ENCODE measurements at places on chromosomes 11 and 22.

DNA sequence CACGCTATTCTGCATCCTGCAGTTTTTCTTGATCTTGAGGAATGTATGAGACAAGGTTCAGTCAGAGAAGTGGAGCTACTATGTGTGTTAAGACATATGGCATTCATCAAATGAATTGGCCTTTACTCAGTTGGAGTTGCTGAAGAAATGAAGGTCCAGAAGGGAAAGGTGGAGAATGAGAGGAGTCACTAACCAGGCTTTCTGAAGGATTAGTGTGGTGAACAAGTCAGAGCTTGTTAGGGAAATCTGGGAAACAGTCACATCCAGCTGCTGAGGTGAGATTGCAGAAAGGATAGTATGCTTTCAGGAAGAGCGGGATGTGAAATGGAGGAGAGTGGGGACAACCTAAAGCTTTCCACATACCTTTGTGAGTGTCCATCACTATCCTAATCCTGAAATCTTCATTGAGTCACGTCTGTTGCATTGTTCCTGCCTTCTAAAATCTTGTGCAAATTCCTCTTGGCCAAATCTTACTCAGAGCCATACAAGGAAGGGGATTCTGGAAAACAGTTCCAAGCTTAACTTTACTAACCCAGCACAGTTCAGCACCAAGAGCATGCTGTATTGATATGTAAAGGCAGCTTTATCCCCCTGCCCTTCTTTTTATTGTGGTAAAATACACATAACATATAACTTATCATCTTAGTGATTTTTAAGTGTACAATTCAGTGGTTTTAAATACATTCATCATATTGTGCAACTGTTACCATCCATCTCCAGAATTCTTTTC lies 11.4 kb upstream of the PITPNB start:
- no peaks in the 10 kb centered on the region for H3K4me1 ChIP-seq
- no peaks in the 10 kb centered on the region for H3K27me3 ChIP-seq
- H3K36me3 ChIP-seq, result no peaks in the 10 kb centered on the region
- no peak overlapping the region for H3K4me3 ChIP-seq
- DNase-seq, result no peak

- H3K4me1 ChIP-seq, result peaks cover 4% of the 10 kb centered on the region
- H3K27ac ChIP-seq, result no peak overlapping the region
- H3K36me3 ChIP-seq, result no peaks in the 10 kb centered on the region
Measured at GRCh38 chr11:103610435-103610834, 426.0 kb upstream of the DDI1 start.

DNA sequence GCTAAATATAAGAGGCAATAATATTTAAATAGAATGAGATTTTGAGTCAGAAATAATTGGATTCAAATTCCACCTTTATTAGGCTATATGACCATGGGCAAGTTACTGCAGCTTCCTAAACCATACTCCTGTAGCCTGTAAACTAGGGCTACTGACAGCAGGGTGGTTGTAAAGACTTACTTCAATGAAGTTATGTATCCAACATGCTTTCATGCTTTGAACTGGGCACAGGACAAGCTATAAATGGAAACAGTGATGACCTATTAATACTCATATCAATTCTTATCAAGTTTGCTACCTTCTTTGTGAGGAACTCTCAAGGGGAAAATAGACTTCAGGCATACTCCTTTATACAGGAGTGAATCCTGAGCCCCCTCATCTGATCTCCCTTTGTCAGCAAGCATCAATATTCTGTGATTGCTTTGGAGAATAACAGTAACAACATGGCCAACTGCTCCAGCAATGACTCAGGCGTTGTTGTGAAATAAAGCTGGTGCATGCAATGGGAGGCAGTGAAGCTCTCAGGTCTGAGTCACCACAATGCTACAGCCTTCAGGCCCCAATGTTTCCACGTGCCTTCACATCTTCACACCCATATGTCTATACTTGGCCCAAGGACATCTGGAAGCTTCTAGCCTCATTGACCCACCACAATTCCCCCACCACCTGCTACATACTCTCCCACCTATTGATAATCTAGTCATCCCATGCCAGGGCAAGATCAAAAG lies 102.5 kb downstream of the KCNA4 start:
- H3K36me3 ChIP-seq, result no peaks in the 10 kb centered on the region
- no peak for DNase-seq
- H3K4me3 ChIP-seq, result no peak overlapping the region
- no peak overlapping the region for H3K27ac ChIP-seq
- H3K27me3 ChIP-seq, result no peaks in the 10 kb centered on the region
- no peaks in the 10 kb centered on the region for H3K4me1 ChIP-seq

DNA sequence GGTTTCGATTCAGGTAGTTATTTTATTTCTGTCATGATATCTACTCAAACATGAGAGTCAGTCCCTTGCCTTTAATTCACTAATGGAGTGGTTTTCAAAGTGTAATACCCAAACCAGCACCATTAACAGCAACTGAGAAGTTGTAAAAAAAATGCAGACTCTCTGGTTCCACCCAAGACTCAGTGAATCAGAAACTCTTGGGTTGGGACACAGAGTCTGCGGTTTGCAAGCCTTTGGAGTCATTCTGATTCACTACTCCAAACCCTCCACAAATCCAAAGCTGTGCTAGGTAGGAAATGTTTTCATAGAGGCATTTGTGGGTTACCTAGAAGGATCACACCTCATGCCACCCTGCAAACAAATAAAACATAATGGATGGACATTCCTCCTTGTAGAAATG lies 340.1 kb downstream of the NTM start:
- no peak for DNase-seq
- no peak overlapping the region for H3K27ac ChIP-seq
- H3K4me3 ChIP-seq, result no peak overlapping the region
- no peaks in the 10 kb centered on the region for H3K36me3 ChIP-seq

GRCh38 chr11:73236854-73237253 lies 18.8 kb downstream of the P2RY2 start:
- H3K27me3 ChIP-seq, result no peaks in the 10 kb centered on the region
- no peak overlapping the region for H3K4me3 ChIP-seq
- peaks cover 17% of the 10 kb centered on the region for H3K4me1 ChIP-seq
- no peak for DNase-seq

DNA sequence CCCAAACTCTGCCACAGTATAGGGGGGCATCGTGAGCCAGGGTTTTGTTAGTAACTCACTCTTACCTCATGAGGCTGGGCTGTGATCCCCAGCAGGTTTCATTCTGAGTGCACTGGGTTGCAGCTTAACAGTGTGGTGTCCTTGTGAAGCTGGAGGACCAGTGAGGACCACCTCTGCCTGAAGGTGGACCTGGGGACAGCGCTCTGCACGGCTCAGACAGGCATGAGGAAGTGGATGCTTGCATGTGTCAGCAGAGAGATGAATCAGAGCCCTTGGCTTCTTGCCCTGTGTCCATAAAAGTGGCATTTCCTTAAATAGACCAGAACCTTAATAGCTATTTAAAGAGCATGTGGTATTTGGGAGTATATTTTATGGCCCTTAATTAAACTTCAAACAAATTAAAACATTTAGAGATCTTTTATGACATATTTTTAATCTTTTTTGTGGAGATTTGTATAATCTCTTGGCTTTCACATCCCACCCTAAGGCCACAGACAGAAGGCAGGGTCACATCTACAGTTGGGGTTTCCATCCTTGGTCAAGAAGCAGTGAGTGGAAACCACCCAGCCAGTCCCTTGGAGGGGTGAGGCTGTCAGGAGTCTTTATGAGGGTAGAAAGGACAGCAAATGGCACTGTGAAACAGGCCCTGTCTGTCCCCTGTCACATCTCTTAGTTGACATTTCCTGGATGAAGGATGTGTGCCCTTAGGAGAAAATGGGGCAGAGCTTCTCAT lies 24.8 kb upstream of the ADORA2A start:
- no peaks in the 10 kb centered on the region for H3K27me3 ChIP-seq
- H3K36me3 ChIP-seq, result no peaks in the 10 kb centered on the region
- H3K4me1 ChIP-seq, result peaks cover 41% of the 10 kb centered on the region
- H3K4me3 ChIP-seq, result no peak overlapping the region
- H3K27ac ChIP-seq, result peak overlapping the region; percentile 59

GRCh38 chr11:94787801-94788200 lies 19.6 kb downstream of the AMOTL1 start:
- H3K4me3 ChIP-seq, result no peak overlapping the region
- H3K27ac ChIP-seq, result no peak overlapping the region
- peaks cover 79% of the 10 kb centered on the region for H3K4me1 ChIP-seq
- no peaks in the 10 kb centered on the region for H3K36me3 ChIP-seq
- no peak for DNase-seq

DNA sequence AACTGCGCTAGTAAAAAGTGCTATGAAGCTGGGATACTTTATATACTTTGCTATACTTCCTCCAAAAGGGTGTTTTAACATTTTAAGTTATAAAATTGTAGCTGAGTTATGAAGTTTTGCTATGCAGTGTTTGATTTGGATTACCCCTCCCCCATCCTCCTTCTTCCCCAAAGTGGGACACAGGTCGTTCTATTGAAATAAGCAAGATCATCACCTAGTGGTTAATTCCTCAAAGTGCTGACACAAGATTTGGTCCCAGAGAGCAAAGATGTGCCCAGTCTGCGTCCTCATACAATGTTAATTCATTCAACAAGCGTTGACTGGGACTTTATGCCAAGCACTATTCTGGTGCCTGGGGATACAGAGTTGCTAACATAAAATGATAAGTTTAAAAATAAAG lies 78.5 kb downstream of the SPON1 start:
- no peak overlapping the region for H3K27ac ChIP-seq
- no peak for DNase-seq
- no peaks in the 10 kb centered on the region for H3K36me3 ChIP-seq
- no peaks in the 10 kb centered on the region for H3K27me3 ChIP-seq
- no peaks in the 10 kb centered on the region for H3K4me1 ChIP-seq
